ENCODE measurements at places on chromosomes 4 and X. TPM values are rescaled to one million over a fixed set of nuclear protein-coding genes. Genes with fewer than 3 reads are reported as not detected.

DNA sequence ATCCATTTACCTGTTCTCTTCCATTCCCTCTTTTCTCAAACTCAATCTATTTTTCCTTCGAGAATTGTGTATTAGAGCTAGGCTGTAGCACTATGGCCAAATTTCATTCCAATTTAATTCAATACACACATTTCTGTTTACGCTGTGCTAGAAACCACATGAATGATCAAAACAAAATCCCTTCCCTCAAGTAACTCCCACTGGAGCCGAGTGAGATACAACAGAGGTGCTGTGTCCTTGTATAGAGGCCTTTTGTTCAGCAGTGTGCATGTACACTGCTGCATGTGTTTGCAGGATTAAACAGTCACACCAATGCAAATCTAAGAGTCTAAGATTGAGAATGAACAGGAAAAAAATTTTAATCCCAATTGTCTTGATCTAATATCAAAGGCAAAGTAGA lies 734.2 kb downstream of the RAPGEF2 start:
- H3K4me1 ChIP-seq, result no peaks in the 10 kb centered on the region
- DNase-seq, result no peak
- no peaks in the 10 kb centered on the region for H3K36me3 ChIP-seq
- H3K27me3 ChIP-seq, result no peaks in the 10 kb centered on the region

GRCh38 chr4:169627307-169627706 lies 6.9 kb downstream of the CLCN3 start:
- H3K4me1 ChIP-seq, result no peaks in the 10 kb centered on the region
- no peak overlapping the region for H3K4me3 ChIP-seq
- no peaks in the 10 kb centered on the region for H3K36me3 ChIP-seq
- no peak overlapping the region for H3K27ac ChIP-seq
- no peaks in the 10 kb centered on the region for H3K27me3 ChIP-seq

- H3K4me3 ChIP-seq, result no peak overlapping the region
- no peak for DNase-seq
- H3K27me3 ChIP-seq, result no peaks in the 10 kb centered on the region
- H3K27ac ChIP-seq, result no peak overlapping the region
- no peaks in the 10 kb centered on the region for H3K36me3 ChIP-seq
- no peaks in the 10 kb centered on the region for H3K4me1 ChIP-seq
These were observed 1394.2 kb upstream of the DIAPH2 start for GRCh38 chrX:95290455-95290854.

The ENAM gene
- not detected for total RNA-seq

The TEX13D gene
- not detected for total RNA-seq

The CCSER1 gene
- total RNA-seq, result 1.8 TPM

DNA sequence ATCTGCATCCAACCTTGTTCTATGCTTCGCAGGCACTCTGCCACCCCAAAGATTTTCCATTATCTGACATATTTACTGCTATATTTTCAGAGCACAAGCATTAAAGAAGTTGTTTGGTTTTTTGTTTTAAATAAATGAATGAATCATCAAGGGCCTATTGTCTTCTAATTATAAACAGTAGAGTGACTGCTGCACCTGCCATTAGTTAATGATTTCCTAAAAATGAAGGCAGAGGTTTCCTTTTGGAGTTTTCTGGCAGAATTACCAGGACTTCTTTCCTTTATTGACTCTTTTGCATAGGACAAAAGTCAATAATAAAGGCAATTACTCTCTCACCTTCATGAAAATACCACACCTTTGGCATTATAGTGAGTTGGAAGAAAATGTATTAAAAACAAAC lies 238.1 kb downstream of the INPP4B start:
- DNase-seq, result no peak
- no peaks in the 10 kb centered on the region for H3K36me3 ChIP-seq
- no peaks in the 10 kb centered on the region for H3K27me3 ChIP-seq
- H3K4me3 ChIP-seq, result no peak overlapping the region
- H3K27ac ChIP-seq, result no peak overlapping the region

- no peak for DNase-seq
- no peaks in the 10 kb centered on the region for H3K36me3 ChIP-seq
- H3K27ac ChIP-seq, result no peak overlapping the region
- no peaks in the 10 kb centered on the region for H3K4me1 ChIP-seq
These were observed 170.8 kb upstream of the NUDT6 start for GRCh38 chr4:123093236-123093635.

GRCh38 chrX:101668143-101668542 lies 8.5 kb upstream of the ARMCX2 start:
- H3K27ac ChIP-seq, result no peak overlapping the region
- no peaks in the 10 kb centered on the region for H3K4me1 ChIP-seq
- H3K4me3 ChIP-seq, result no peak overlapping the region
- H3K27me3 ChIP-seq, result no peaks in the 10 kb centered on the region

DNA sequence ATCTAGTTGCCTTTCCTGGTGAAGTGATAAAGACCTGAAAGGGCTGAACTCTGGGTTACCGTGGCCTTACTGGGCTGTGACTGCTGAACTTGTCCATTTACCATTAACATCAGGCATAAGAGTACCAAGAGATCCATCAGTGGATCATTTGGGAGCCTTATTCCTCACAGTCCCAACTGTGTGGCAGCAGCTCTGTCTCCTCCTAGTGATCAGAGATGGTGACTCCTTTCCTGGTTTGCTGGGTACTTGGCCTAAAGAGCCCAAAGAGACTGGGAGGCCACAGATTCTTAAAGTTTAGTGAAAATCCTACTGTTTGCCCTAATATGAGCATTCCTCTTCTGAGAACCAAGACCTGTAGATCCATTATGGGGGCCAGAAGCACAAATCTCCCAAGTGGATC lies 56.3 kb upstream of the ATP6AP2 start:
- no peaks in the 10 kb centered on the region for H3K36me3 ChIP-seq
- H3K27me3 ChIP-seq, result no peaks in the 10 kb centered on the region
- no peak overlapping the region for H3K4me3 ChIP-seq
- H3K4me1 ChIP-seq, result no peaks in the 10 kb centered on the region

GRCh38 chr4:56078866-56079265 lies 130.1 kb downstream of the CEP135 start:
- no peak for DNase-seq
- H3K36me3 ChIP-seq, result no peaks in the 10 kb centered on the region
- H3K4me3 ChIP-seq, result no peak overlapping the region
- H3K27me3 ChIP-seq, result no peaks in the 10 kb centered on the region

DNA sequence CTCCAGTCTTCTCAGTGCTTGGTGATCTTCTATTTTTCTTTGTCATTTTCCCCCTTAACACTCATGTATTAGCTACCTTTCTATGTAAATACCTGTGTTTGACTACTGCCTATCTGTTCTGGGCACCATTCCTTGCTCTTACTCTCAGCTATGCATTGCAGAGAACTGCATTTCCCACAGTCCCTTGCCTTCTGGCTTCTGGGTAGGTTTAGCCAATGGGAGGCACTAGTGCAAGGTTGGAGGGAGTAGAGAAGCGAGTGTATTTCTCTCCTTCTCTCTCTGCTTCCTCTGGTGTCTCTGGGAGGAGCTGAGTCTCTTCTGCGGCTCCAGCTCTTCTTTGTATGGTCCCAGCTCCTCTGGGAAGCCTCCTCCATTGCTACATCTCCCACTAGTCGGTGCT lies 50.5 kb downstream of the CWH43 start:
- H3K36me3 ChIP-seq, result no peaks in the 10 kb centered on the region
- no peaks in the 10 kb centered on the region for H3K4me1 ChIP-seq
- no peak overlapping the region for H3K27ac ChIP-seq
- H3K4me3 ChIP-seq, result no peak overlapping the region
- H3K27me3 ChIP-seq, result no peaks in the 10 kb centered on the region
- DNase-seq, result no peak

DNA sequence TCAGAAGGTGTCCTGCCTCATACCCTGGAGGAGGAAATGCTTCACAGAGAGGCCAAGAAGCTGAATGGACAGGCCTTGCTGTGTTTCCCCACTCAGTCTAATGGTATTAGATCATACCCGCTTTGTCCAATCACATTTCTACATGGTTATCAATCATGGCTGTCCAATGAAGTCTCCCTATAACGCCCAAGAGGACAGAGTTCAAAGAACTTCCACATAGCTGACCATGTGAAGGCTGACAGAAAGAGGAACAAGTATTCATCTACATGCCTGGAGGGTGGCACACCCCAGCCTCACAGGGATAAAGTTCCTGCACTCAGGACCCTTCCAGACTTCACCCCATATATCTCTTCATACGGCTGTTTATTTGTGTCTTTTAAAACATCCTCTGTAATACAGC lies 123.4 kb downstream of the MANBA start:
- DNase-seq, result no peak
- H3K36me3 ChIP-seq, result peaks cover 9% of the 10 kb centered on the region
- no peaks in the 10 kb centered on the region for H3K27me3 ChIP-seq
- no peaks in the 10 kb centered on the region for H3K4me1 ChIP-seq

The SLC9B1 gene
- total RNA-seq, result 3.9 TPM

DNA sequence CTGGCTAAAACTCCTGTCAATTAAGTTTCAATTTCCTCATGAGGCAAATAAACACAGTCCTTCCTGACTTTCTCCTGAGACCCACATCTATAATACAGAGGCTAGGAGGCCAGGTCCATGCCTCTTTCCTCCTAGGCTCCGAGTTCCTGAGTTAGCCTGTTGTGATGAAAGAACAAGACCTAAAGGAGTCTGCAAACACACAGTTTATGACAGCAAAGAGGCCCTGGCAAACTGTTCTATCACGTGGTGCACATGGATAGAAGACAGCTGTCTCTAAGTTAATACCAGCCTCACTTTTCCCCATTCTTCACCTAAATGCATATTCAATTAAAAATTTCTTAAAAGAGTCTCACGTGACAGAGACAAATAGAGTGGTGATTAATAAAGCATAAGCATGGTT lies 145.2 kb downstream of the TET2 start:
- no peak for DNase-seq
- H3K27me3 ChIP-seq, result no peaks in the 10 kb centered on the region
- no peaks in the 10 kb centered on the region for H3K4me1 ChIP-seq

The INTU gene
- total RNA-seq, result 9.6 TPM

DNA sequence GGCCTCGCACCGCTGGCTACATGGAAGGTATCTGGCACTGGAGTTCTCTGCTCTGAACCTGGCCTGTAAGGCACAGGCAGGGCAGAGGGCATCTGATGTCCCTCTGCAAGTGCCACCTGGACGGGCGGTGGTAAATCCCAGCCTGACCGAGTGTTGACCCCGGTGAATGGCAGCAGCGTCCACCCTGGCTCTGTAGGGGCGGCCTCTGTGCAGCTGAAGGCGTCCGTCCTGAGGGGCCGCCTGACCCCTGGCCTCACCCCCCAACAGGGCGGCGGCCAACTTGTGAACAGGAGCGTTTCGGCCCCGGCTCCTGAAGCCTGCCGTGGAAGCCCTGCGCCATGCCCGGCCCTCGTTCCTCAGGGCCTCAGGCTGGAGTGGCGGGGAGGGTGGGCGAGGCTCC lies 51.4 kb downstream of the CPZ start:
- no peaks in the 10 kb centered on the region for H3K4me1 ChIP-seq
- H3K27me3 ChIP-seq, result no peaks in the 10 kb centered on the region
- H3K4me3 ChIP-seq, result no peak overlapping the region
- DNase-seq, result peak; percentile 49
- H3K36me3 ChIP-seq, result no peaks in the 10 kb centered on the region

DNA sequence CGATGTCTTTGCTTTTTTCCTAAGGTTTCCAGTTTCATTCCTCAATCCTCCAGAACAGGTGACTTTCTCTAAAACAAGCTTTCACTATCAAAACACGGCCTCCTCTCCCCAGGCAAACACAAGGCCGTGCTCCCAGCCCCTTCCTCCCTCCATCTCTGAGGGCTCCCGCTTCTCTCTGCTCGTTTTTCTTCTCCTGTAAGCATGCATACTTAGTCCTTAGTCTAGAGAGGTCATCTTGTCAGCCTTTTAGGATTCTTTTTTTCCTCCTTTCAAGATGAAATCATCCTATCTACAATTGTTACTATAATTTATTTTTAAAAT lies 18.7 kb downstream of the DCTD start:
- no peaks in the 10 kb centered on the region for H3K4me1 ChIP-seq
- H3K27me3 ChIP-seq, result no peaks in the 10 kb centered on the region

The CLGN gene
- 2.9 TPM for total RNA-seq

DNA sequence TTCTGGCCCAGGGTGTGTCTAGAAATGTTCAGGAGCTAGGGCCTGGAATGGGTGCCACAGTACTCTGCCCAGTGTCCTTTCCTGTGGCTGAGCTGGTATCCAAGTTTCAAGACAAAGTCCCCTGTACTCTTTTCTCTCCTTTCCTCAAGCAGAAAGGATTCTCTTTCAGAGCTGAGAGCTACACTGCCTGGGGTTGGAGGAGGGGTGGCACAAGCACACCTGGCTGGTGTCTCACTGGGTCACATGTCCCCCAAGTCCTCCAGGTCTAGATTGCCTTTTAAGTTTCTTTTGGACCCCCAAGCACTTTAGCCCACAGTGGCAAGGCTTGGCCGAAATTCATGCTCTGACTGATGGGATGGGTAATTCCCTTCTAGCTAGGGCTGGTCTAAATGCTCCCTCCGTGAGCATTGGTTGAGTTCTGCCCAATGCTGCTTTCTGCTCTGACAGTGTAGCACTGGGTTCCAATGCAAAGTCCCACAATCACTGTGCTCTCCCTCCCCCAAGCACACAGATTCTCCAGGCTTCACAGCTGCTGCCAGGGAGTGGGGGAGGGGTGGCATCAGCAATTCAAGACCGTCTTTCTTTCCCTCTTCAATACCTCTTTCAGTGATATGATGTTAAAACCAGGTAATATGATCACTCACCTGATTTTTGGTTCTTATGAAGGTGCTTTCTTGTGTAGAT lies 47.8 kb downstream of the BEX3 start:
- no peaks in the 10 kb centered on the region for H3K27me3 ChIP-seq
- DNase-seq, result no peak
- H3K27ac ChIP-seq, result no peak overlapping the region
- H3K4me3 ChIP-seq, result no peak overlapping the region
- H3K36me3 ChIP-seq, result no peaks in the 10 kb centered on the region

GRCh38 chr4:136599890-136600289 lies 932.4 kb downstream of the PCDH18 start:
- H3K4me1 ChIP-seq, result no peaks in the 10 kb centered on the region
- DNase-seq, result no peak
- H3K27me3 ChIP-seq, result no peaks in the 10 kb centered on the region
- no peak overlapping the region for H3K4me3 ChIP-seq
- no peaks in the 10 kb centered on the region for H3K36me3 ChIP-seq

The ARX gene
- total RNA-seq, result not detected

- no peaks in the 10 kb centered on the region for H3K36me3 ChIP-seq
- no peaks in the 10 kb centered on the region for H3K27me3 ChIP-seq
- H3K4me1 ChIP-seq, result peaks cover 24% of the 10 kb centered on the region
- H3K27ac ChIP-seq, result peak overlapping the region; percentile 70
- no peak for DNase-seq
These were observed 78.5 kb downstream of the BTC start for GRCh38 chr4:74715706-74716435.

The BGN gene
- 5.7 TPM for total RNA-seq

The IL21 gene
- not detected for total RNA-seq

The MAGEA2B gene
- total RNA-seq, result not detected

DNA sequence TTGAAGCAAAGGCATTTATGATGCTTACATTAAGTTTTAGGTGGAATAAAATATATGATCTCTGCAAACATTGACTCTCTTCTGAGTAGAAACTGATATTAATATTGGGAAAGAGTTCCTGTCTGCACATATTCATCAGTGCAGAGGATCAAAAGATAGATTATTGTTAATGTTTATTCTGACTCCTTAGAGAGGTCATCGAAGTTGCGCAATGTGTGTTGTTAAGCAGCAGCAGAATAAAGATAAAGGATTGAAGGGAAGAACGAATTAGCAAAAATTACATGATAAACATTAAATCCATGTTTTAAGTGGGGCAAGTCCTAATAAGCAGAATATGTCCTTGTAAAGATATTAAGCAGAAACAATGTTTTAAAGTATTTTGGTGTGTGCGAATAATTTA lies 72.6 kb upstream of the MBNL3 start:
- DNase-seq, result no peak
- no peaks in the 10 kb centered on the region for H3K36me3 ChIP-seq
- no peak overlapping the region for H3K27ac ChIP-seq
- H3K27me3 ChIP-seq, result no peaks in the 10 kb centered on the region
